Inflammatory macrophage treated with lipopolysaccharide for 4 hours (primary cell): ENCODE measurements at places on chromosomes 5 and 9.
A peak's percentile ranks its signal among the peaks of the same experiment; 100 is the strongest.

GRCh38 chr9:114091711-114092110 lies 7.4 kb downstream of the KIF12 start:
- DNase-seq, result no peak

DNA sequence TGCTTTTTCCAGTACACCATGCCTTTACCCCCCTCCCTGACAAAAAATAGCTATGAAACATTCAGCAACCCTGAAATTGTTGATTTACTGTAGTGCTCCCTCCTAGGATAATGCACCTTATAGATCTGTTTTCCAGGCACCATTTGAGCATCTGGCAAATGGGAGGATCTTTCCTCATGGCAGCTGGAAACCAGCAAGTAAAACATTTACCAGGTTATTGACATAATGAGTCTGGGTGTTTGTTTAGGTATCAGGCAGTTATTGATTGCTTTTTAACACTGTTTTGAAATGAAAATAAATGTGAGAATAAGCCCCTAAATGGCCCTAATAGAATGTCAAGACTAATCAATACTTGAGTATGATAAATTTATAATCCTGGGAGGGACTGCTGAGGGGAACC lies 57.3 kb upstream of the KLF4 start:
- DNase-seq, result no peak

- DNase-seq, result no peak
Observed at GRCh38 chr9:25517701-25518100, 160.5 kb downstream of the TUSC1 start.

DNA sequence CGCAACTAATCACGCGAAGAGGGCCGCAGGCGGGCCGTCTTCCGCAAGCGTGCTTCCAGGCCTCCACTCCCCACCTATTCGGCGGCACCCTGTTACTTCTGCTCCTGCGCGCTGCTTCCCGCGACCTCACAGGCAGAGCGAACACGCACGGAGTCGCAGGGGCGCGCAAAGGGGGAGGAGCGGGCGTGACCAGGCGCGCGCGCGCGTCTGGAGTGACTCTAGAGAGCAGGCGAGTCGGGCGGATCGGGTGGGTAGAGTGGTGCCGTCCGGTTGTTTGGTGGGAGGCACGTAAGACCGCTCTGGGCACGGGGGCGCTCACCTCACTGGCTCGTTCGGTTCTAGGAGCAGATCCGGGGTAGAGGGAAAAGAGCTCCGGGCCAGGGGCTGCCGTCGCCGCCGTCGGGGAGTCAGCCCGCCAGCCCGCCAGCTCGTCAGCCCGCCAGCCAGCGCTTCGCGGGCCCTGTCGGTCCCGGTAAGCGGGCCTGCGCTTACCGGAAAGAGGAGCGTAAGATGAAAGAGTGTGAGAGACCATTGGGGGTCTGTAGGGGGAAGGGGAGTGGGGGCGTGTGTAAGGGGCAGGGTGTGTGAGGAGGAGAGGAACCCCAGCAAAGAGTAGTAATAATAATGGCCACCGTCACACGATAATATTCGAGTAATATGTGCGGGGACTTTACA lies at the start of gene CNOT8:
Gene CNOT8, plus strand, starts transcription at position 331 of the 675 bp plus-strand sequence. CDS start 4,652 bp downstream, outside the sequence.
- peak; percentile 98 for DNase-seq

DNA sequence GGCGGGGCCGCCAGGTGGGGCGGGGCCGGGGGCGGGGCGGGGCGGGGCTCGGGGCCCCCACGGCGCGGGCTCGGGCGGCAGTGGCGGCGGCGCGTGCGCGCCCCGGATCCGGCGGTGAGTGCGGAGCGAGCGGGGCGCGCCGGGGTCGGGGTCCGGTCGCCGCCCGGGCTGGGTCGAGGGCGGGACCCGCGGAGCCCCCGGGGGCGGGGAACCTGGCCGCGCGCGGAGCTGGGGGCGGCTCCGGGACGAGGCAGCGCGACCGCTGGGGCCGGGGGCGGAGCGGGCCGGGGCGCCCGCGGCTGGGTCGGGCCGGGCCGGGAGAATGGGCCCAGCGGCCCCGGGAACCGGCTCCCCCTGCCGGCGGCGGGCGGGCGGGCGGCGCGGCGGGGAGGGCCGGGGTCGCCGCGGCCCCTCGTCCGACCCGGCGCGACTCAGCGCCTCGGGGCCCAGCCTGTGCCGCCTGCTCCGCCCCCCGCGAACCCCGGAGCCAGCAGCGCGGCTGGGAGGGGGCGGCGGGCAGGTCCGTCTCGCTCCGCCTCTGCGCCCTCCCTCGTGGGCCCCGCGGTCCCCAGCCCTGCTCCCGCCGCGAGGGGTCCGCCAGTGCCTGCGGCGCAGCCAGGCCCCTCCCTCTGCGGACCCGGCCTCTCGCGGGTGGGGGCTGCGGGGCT lies 3.1 kb downstream of the EGFL7 start:
- DNase-seq, result no peak

- peak; percentile 91 for DNase-seq
Observed at GRCh38 chr9:4936277-4936676, 48.8 kb upstream of the JAK2 start.

- DNase-seq, result no peak
Observed at GRCh38 chr5:89260254-89260653, 377.3 kb upstream of the MEF2C start.

DNA sequence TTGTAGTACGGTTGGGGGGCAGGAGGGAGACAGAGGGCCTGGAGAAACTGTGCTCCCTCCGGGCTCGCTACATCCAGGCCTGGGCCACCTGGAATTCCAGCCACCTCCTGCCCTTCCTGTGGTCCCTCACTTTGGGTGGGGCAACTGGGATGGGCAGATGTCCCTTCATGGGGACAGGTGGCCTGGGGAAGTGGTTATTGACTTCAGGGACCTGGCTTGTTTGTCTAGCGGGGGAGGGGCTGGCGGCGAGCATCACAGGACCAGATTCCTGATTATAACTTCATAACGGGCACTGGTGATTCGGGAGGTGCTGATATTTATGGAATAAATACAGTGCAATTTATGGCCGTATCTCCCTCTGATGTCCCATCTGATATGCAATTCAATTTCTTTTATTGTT lies 20.1 kb upstream of the LAMC3 start:
- no peak for DNase-seq

DNA sequence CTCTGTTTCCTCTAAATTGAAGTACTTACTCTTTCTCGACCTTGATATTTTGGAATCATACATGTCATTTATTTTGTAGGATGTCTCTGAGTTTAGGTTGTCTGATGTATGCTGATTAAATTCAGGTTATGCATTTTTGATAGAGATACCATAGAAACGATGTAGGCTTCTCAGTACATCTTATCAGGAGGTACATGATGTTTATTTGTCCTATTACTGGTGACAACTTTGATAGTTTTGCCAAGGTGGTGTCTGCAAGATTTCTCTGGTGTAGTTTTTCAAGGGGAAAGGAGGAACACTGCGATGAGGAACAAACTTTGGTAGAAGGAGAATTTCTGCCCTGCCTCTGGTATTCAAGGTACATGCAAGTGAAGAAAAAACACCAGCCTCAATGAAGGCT lies 29.9 kb downstream of the SUB1 start:
- DNase-seq, result no peak

- no peak for DNase-seq
Observed at GRCh38 chr5:133265720-133266526, 214.1 kb downstream of the HSPA4 start.

DNA sequence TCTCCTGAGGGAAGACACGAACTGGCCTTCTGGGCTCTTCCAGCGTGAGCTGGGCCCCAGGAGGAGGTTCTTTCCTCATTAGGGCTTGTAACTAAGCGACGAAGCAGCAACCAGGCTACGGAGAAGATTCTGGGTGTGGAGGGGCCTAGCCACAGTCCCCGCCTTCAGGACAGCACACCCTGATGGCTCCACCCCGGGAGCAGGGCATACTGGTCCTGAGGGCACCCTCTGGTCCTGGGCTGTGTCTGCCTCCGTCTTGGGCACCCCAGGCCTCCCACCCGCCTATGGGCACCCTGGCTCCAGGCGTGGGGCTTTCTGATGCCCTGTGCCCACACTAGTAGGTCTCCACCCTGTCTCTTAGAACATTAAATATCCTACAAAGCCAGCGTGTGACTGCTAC lies 136.4 kb downstream of the OLFM1 start:
- DNase-seq, result no peak

DNA sequence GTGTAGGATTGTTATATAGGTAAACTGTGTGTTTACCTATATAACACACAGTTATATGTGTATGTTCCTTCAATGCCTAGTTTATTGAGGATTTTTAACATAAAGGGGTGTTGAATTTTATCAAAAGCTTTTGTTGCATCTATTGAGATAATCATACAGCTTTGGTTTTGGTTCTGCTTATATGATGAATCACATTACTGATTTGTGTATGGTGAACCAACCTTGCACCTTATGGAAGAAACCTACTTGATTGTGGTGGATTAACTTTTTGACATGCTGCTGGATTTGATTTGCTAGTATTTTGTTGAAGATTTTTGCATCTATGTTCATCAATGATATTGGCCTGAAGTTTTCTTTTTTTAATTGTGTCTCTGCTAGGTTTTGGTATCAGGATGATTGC lies 194.9 kb downstream of the TMEM167A start:
- no peak for DNase-seq

GRCh38 chr5:57576317-57576716 lies 93.7 kb upstream of the ACTBL2 start:
- DNase-seq, result no peak

DNA sequence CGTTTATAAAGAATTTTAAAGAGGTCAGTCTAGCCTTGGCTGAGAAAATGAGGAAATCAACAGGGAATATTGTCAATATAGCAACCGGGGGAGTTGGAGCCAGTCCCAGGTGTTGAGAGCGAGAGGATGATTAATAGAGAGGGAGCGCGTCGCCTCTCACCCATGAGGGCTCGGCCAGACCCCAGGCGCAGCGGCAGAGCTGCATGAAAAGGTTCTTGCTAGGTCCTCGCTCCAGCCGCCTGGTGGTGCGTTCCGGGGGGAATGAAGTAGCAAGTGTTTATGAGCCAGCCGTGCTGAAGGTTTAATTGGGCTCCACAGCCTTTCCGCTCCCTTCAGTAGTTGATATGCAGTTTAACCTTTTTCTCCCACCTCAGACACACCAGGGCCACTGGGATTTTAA lies 167.3 kb upstream of the IRX1 start:
- no peak for DNase-seq

DNA sequence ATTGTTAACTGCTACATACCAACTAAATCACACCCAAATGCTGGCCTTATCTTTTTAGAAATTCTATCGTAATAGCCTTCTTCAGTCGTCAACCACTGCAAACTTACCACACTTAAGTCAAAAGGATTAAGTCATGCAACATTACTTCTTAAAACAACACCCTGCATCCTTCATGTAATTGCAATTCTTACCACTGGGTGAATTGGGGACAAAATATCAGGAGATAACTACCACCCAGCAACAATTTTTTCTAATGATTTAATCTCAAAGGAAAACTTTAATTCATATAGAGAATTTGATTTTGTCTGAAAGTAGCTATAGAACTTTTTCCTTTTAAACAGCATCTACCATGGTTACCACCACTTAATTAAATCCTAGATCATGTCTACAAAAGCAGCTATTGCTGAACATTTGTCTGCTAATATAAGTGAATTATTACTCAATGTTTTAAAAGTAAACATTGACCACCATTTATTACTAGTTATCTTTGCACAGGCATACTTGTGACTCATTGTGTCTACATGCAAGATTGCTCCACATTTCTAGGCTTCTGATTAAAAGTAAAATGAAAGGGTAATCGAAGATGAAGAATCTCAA lies 10.5 kb downstream of the MLLT3 start:
- DNase-seq, result peak; percentile 25

DNA sequence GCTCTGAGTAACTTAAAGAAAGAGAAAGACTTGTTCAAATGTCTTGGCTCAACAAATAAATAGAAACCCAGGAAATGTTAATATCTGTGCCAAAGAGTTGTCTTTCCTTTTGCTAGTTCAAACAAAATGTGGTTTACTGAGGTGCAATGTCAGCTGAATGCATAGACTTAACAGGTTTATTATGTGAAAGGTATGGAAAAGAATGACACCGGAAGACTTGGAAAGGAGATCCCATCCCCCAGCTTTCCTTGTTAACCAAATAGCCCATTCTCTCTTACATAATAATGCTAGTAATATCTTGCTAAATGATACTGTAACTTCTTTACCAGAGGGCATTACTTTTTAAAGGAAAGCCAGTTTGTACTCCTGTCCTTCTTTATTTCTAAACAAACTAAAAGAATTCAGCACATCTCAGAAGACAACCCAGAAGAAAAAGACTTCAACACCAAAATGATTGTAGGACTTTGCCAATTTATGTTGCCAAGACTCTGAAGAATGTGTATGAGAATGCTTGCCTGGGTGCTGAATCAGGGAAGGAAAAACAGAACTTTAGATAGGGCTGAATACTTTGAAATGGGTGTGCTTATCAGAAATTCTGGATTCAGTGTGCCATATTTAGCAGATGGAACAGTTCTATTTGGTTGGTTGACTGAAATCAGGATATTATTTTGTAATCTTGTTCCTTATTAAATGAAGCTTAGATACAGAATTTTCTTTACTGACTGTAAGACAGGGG lies 344.1 kb downstream of the TMEM38B start:
- DNase-seq, result no peak

DNA sequence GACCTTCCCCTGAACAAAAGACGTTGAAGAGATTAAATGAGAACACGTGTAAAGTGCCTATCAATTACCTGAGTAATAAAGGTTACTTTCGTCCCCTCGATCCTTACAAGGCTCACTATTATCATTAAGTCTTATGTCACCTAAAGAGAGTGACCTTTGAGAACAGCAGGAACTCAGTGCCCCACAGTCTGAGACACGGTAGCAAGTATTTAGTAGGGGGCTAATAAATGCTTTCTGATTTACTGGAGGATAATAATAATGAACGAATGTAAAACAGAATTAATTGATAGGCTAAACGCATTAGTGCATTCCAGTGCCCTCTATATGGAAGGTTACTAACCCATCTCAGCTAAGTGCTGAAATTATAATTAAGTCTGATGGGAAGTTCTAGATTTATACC lies 199.9 kb downstream of the FBXL17 start:
- no peak for DNase-seq

- peak; percentile 45 for DNase-seq
Observed at GRCh38 chr5:177508837-177509236, 789 bp downstream of the DOK3 start.

GRCh38 chr9:107251756-107252322 lies 31.2 kb upstream of the RAD23B start:
- no peak for DNase-seq

DNA sequence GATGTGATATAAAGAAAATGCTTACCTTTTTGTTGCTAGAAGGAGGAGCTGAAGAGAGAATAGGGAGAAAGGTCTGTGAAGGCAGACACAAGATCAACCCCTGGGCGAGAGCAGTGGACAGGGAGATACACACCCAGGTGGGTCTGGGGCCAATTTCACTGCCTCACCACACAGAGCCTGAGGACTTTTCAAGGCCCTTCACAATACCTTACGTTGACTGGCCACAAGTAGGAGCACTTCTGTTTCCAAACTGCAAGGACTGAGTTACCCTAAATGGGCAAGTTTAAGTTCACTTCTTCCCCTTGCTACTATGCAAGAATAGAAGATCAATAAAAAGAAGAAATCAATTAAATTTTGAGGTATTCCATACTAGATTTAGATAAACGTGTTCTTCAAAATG lies 174.5 kb upstream of the SLC12A2 start:
- DNase-seq, result peak; percentile 14

DNA sequence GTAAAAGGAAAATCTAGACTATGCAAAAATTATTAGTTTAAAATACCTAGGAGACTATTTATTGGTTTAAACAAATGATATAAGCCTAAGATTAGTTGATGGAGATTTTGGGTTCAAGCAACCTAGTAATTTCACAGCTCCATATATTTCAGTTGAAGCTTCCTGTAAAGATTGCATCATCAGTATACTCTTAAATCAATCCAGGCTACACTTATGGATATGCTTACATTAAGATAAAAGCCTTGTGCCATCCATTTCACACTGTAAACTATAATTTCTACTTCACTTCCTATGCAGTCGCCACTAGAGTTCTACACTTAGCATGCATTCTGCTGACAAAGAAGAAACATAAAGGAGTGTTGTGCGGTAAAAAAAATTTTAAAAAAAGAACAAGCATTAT lies 7.3 kb upstream of the LIX1 start:
- no peak for DNase-seq
